Stimulated activated CD4-positive, alpha-beta T cell treated with anti-CD3 and anti-CD28 coated beads, Interleukin-4, amount 100 ng/mL, for 4 hours (primary cell): ENCODE measurements at places on chromosomes 5 and 9.

DNA sequence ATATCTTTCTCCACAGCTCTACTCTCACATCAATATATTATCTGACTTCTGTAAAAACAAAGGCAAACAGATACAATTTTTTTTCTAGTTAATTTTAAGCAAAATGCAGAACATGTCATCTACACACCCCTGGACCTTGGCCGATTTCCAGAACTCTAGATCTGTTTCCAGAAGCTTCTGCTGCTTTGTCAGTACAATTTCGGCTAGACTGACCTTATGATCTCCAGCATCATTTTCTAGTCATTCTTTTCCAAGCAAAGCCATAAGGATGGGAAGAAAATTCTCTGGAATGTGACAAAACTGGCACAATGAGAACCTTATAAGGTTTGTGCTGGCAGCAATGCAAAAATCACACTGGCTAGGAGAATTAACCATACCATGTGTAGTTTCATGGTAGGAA lies 132.8 kb upstream of the MPDZ start:
- DNase-seq: no peak

- DNase-seq: no peak
Observed at GRCh38 chr5:151158287-151158661, 695 bp upstream of the ANXA6 start.

- DNase-seq: no peak
Observed at GRCh38 chr5:83467371-83468035, 4.0 kb upstream of the VCAN start.

GRCh38 chr5:44252545-44252944 lies 136.7 kb downstream of the FGF10 start:
- DNase-seq: no peak

DNA sequence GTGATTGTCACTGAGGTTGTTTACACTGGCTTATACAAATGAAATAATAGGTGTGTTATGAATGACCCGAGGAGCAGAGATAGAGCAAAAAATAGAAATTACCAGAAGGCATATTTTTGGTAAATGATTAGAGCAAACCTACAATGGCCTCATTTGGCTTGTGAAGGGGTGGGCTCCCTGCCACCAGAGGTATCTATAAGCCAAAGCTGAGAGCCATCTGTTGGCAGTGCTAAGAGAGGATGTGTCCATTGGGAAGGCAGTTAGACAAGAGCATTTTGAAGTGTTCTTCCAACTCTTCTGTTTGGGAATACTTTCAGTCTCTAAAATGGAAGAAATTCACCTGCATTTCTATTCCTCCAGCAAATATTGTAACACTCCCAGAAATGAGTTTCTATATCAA lies 10.6 kb downstream of the NIPAL4 start:
- no peak for DNase-seq

DNA sequence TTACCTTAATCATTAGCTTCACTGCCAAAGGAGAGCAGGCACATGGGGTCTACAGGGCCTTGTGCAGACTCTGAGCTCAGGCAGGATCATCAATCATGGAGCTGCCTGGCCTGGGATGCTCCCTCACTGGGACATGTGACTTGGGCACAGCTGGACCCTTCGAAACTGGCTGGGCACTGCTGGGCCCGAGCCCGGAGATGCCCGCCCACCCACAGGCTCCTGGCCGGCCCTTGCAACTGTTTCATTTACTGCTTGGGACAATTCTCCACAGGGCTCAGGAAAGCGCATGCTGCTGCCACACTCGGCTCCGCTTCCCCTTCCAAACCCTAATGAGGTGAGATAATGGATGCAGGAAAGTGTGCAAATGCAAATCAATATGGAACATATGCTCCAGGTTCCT lies 387.5 kb downstream of the TRIM36 start:
- no peak for DNase-seq

DNA sequence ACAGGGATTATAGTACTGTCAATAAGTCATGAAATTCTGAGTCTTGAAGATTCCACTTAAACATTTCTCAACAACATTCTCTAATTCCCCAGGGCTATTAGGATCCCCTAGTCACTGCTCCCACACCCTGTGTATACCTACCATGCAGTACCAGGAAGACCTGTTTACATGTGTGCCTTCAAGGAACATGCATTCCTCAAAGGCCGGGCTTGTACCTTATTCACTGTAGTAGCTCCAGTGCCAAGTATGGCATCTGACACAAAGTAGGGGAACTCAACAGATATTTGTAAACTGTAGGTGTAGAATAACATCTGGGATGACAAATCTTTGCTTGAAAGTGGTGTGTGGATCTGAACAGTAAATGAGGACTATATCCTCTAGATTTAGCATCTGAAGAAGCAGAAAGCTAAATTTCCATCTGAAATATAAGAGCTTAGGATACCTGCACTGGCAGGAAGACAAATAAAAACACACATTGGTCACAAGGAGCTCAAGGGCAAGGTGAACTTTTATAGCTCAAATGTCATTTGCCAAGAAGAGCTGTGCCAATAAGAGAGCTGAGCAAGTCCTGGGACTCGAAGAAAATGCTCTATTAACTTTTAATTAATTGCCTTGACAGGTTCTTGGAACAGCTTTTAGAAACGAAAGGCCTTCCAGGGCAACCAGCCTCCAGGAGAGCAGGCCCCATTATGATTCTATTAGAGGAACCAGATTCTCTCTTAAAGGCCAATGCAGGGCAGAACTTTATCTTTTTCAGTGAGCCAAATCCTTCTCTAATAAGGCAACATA lies 52.3 kb upstream of the MYOT start:
- DNase-seq: no peak

DNA sequence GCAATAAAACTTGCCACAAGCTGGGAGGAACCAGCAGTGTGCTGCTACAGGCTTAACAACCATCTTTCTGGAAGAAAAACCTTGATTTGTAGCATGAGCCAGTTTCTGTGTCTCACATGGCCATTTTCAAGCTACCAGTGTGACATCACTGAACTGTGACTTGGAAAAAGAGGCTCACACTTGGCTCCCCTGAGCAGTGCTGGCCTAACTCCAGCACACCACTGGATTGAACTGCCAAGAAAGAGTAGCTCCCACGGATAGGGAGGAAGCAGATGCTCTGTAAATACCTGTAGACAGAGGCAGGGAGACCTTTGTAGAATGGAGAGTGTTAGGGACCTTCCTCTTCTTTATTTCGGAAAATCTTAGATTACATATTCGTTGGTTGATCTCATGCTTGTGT lies 197.9 kb downstream of the SH3GL2 start:
- DNase-seq: no peak

DNA sequence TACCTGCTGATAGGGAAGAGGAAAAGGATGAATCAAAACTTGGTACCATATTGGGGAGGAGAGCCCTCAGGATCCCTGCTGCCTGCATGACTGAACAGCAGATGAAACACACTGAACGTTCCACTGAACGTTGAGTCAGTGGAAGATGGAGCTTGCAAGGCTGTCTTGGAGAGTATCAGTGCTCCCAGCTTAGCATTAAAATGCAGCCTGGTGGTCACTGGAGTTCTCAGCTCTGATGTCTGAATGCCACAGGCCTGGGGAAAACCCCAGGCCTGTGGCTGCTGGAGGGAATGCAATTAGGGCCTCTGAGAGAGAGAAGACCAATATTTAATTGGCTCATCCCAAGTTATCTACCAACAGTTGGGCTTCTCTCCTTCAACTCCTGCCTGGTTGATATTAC lies 54.5 kb downstream of the PDE4D start:
- no peak for DNase-seq

DNA sequence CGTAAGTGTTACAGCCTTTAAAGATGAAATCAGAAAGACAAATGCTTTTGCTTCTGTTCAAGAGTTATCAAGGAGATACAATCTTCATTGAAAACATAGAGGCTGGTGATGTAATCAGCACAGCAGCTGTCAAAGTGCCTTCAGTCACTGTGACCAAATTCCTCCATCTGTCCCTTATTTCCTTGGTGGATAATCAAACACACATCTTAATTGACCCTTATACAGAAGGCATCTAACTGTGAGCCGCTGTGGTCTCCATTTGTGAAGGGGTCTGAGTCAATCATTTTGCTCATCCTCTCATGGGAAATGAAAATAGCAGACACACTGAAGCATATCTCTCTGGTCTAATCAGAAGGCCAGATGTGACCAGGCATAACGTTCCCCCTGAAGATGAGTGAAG lies 130.1 kb upstream of the TLR4 start:
- no peak for DNase-seq

DNA sequence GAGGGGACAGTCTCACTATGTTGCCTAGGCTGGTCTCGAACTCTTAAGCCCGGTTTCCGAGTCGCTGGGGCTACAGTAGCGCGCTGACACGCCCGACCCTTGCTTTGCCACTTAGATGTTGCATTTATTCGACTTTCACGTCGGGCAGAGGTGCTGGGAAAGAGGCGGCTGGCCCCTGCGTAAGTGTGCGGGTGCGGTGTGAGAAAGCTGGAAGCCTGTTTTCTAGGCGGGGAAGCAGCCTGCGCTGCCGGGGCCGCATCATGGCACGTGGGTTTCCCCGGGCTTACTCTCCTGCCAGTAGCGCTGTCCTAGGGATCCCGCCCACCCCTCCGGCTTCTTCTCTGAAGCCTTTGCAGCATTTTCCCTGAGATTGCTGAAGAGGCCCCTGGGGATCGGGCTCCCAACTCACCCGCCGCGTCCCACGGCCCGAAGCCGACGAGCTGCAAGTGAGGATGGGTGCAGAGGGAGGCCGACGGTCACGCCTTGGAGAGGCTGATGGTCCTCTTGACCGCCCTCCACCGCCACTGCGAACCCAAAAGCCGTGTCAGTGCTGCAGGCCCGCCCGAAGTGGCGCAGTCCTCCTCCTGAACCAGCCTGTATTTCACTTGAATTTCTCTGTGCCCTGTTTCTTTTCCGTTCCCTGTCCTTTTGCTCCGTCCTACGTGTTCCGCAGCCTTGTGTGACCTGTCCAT lies 5.8 kb upstream of the TRIM41 start:
- peak; percentile 64 for DNase-seq

- DNase-seq: no peak
Observed at GRCh38 chr5:158819840-158820620, 279.7 kb downstream of the EBF1 start.

- no peak for DNase-seq
Observed at GRCh38 chr5:438481-438981, 4.4 kb upstream of the EXOC3 start.

DNA sequence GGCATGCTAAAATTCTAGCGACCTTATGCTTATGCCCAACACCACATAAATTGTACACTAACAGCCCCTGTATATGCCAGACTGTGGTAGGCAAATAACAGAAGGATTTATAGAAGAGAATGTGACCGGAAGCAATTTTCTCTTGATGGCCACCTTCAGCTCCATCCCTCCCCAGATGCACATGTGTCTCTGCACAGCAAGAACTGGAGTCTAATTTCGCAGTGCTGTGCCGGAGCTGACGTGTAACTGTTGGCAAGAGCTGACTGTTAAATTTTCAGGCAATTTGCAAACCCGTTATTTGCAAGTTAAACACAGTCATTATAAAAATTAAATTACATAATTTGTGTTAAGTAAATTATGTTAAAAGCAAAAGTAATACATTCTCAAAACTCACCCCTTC lies 48.4 kb downstream of the PCA3 start:
- no peak for DNase-seq

GRCh38 chr5:179771311-179771895 lies 22.4 kb upstream of the LTC4S start:
- no peak for DNase-seq

DNA sequence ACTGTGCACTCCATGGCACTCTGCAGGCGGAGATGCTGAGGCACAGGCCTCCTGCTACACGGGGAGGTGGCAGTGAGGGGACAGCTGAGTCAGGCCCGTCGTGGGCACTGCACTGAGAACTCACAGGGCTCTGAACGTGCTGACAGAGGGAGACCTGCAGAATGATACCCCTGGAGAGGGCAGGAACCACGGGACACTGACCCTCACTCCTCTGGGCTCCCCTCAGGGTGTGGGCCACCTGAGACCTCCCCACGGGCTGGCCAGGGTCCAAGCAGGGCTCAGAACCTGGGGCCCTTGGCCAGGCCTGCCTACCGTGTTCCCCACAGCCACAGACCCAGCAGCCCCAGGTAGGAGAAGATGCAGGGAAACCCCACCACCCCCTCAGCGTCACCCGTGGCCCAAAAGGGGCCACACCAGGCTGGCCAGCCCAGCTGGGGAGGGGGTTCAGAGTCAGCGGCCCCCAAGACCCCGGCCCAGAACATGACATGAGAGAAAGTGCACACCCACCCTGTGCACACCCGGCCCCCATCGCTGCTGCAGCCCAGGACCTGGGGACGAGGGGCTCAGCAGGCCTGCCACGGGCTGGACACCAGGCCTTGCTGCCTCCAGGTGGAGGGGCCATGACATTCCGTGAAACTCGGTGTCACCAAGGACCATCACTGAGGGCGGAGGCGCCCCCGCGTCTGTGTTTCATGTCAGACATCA lies 30.9 kb downstream of the GLT6D1 start:
- no peak for DNase-seq

DNA sequence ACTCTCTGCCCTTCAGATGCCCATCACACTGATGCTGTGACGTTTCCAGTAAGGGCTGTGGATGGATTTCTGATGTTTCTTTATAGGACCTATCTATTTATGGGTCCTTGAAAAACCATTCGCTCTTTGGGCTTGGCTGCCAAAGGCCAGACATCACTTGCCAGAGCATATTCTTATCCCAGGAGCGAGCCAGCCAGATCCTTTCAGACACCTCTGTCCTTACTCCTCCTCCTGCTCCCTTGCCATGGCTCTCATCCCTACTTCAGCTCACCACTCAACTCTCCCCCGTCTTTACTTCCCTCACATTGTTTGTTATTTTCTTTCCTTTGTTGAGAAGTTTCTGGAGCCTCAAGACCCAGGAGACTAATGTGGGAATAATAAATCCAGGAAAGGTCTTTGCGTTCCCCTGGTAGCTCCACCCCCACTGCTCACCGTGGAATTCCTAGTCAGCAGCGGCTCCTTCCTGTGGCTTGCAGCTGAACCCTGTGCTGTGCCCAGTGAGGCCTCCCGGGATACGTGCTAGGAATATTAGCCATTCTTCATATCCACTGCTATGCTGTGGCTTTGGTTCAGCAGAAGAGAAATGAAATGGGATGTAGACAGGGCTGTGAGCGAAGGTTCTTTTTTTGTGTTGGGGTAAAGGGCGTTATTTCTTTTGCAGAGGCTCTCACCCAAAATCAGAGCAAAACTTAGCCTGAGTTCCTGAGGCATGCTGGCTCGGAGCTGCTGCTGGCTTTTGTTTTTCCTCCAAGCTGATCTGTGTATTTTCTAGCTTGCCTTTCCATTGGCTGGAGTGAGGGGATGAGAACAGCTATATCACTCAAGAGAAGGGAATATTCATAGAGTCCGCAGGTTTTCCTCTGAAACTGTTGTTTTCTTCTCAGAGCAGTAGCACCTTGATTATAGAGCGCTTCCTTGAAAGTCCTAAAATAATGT lies 171.1 kb downstream of the SAXO1 start:
- no peak for DNase-seq

DNA sequence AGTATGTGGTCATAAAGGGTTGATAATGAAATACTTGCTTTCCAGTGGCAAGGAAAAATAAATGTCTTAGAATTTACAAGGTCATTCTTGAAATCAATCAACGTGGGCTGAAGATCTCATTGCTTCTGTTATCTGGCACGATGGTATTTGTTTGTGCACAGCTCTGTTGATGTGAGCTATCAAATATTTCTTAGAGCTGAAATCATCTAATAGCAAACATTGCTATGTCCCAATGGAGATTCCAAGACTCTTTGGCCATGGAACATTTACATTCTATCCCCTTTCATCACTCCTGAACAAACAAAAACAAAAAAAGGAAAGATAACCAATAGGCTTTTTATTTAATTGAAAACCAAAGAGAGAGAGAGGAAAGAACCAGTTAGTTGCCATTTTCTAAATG lies 111.5 kb upstream of the CCDC152 start:
- no peak for DNase-seq
